Stomach (tissue), 19 donors: ENCODE measurements at places on chromosomes 2 and 18. TPM values are rescaled to one million over a fixed set of nuclear protein-coding genes. Genes with fewer than 3 reads are reported as not detected.

GRCh38 chr2:71801969-71802368 lies 345.7 kb downstream of the CYP26B1 start:
- DNase-seq, result peak; percentile 81

DNA sequence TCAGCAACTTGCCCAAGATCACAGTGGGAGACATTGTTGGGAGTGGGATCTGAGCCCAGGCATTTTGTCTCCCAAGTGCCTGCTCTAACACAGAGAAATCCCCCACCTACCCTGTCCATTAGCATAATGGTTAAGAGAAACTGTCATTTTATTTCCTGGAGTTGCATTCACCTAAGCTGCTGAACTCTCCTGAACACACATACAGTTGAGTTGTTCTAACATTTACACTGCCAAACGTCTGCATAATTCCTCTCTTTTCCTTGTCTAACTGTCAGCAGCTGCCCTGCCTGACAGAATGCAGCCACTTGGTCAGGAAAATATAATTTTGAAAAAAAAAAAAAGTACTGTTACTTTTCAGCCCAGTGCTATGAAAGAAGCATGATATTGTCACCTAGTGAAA lies 396.3 kb upstream of the PIK3C3 start:
- no peak for DNase-seq

- DNase-seq, result no peak
These were observed 212.8 kb downstream of the BCL2 start for GRCh38 chr18:63106727-63107126.

DNA sequence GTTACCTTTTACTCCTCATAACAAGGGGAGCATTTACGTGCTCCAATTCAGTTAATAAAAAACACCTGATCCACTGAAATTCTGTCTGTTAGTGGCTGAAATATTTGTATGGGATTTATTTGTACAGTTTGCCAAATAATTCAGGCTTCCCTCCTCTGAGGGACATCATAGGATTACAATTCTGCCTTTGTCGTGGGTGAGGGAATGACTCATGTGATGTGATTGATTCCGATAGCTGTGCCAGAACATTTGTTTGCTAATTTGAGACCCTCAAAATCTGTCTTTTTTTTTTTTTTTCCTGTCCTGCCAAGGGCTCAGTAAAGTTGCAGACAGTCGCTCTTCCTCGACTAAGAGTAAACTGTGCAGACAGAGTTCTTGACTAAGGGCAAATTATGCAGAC lies 612.6 kb upstream of the CDH2 start:
- DNase-seq, result no peak

- no peak for DNase-seq
These were observed 123.5 kb downstream of the FIGN start for GRCh38 chr2:163612332-163612731.

- no peak for DNase-seq
These were observed 310.2 kb downstream of the ARL6IP6 start for GRCh38 chr2:153028626-153029025.

DNA sequence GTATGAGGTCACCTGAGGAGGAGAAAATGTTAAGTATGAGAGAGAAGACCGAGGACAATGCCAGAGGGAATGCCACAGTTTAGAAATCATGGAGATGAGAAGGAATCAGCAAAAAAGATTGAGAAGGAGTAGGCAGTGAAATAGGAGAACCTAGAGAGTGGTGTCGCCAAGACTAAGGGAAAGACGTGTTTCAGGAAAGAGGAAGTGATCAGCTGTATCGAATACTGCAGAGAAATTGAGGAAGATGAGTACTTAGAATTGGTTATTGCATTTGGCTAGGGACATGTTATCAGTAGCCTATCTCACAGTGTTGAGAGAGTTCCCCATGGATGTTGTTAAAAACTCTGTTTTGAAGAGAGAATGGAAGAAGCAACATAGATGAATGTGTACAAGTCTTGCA lies 112.3 kb downstream of the GALNT1 start:
- no peak for DNase-seq

DNA sequence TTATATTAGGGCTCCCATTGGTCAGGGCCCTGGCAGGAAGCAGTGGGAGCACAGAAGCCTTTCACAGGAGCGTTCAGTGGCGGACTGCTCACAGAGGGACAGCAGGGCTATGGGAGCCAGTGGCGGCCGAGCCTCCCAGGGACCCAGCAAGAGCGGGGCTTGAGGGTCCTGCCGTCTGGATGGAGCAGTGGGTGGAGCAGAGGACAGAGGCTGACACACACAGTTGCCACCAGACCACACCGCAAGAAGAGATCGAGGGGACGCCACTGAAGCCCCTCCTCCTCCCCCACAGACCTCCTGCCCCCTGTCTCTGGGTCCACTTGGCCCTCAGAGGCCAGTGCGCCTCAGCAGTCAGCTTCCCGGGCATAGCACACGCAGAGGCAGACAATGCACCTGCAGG lies 39.3 kb downstream of the SALL3 start:
- no peak for DNase-seq

GRCh38 chr2:240144649-240145261 lies 4.3 kb upstream of the OTOS start:
- no peak for DNase-seq

DNA sequence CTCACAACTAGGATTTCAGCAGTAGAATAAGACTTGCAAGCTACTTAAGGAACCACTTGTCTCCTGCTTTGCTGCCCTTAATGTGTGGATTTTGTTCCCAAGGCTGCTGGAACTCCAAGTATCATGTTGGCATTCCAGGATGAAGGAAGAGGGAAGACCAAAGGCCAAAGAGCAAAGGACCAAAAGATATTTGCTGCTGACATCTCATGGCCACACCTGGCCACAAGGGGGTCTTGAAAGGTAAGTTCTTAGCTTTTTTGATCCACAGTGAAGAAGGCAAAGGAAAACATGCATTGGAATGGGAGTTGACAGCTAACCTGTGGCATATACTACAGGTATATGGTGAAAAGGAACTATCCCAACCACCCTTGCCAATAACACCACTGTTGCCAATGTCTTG lies 3.9 kb upstream of the MATN3 start:
- no peak for DNase-seq

GRCh38 chr2:37619959-37620300 lies 51.5 kb downstream of the CDC42EP3 start:
- no peak for DNase-seq

DNA sequence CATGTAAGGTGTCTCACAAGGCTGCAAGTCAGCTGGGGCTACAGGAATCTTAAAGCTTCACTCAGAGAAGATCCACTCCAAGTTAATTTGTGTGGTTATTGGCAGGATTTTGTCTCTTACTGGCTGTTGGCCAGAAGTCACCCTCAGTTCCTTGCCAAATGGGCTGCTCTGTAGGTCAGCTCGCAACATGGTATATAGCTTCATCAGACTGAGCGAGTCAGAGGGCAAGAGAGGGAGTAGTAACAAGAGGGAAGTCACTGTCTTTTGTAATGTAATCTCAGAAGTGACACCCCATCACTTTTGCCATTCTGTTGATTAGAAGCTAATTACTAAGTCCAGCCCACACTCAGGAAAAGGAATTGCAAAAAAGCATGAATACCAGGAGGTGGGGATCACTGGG lies 119.5 kb downstream of the LRRTM1 start:
- DNase-seq, result no peak

- no peak for DNase-seq
These were observed 12.2 kb downstream of the MYO3B start for GRCh38 chr2:170190172-170190571.

DNA sequence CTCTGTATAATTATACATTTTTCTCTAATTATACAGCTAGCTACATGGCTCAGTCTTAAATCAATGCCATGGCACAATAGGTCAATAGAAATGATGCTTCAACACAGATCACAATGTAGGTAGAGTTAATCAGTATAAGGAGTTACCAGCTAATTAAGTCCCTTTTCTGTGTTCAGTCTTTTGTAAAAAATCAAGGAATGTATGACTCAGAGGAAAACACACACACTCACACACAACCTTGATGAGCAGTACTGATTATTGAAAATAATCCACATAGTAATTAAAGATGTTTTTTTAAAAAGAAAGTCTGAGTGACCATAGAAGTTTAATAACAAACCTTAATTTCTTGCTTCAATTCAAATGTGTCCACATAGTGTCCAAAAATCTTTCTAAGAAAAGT lies 691.3 kb downstream of the LRP1B start:
- no peak for DNase-seq

The CHRNG gene
- not detected for total RNA-seq

The SERPINB7 gene
- not detected for total RNA-seq

The RNF103 gene
- 20.5 TPM for total RNA-seq

The SLC30A3 gene
- total RNA-seq, result not detected

The ING5 gene
- total RNA-seq, result 29.0 TPM

The DNER gene
- 2.3 TPM for total RNA-seq

The KCNF1 gene
- not detected for total RNA-seq
